Vein endothelial cell (primary cell): ENCODE measurements at places on chromosomes 11 and 22. TPM values are rescaled to one million over a fixed set of nuclear protein-coding genes. Genes with fewer than 3 reads are reported as not detected.

Gene IL18BP
- 5.4 and 9.1 TPM in 2 replicates for total RNA-seq

Gene SULT4A1
- 0.29 and 0.98 TPM in 2 replicates for total RNA-seq

Gene MS4A8
- not detected in 2 replicates for total RNA-seq

Gene CRELD2
- 36.6 and 45.4 TPM in 2 replicates for total RNA-seq

Gene TXN2
- total RNA-seq = 23.1 and 28.4 TPM in 2 replicates
